ENCODE measurements at places on chromosomes 1 and 21.

DNA sequence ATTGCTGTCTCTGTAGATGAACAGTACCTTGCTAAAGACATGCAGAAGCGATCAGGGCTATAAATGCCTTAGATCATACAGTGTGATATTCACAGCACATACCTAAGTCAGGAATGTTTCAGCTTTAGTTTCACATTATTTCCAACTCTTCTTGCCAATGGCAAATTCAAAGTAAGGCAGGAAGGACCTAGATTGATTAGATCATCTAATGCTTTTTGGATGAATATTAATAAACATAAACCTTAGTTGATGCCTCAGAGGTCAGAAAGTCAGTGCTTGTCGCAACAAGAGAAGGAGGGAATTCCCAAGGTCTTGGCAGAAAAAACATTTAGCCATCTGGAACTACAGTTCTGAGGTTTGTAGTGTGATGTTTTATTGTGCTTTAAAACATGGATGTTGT, 122.3 kb downstream of the TNFSF18 start:
- DNase-seq = no peak

- peak; percentile 39 for DNase-seq
Observed at GRCh38 chr21:36188081-36188681, 31.6 kb downstream of the DOP1B start.

- DNase-seq = no peak
Observed at GRCh38 chr1:66916320-66916719, 8.3 kb downstream of the DNAI4 start.

DNA sequence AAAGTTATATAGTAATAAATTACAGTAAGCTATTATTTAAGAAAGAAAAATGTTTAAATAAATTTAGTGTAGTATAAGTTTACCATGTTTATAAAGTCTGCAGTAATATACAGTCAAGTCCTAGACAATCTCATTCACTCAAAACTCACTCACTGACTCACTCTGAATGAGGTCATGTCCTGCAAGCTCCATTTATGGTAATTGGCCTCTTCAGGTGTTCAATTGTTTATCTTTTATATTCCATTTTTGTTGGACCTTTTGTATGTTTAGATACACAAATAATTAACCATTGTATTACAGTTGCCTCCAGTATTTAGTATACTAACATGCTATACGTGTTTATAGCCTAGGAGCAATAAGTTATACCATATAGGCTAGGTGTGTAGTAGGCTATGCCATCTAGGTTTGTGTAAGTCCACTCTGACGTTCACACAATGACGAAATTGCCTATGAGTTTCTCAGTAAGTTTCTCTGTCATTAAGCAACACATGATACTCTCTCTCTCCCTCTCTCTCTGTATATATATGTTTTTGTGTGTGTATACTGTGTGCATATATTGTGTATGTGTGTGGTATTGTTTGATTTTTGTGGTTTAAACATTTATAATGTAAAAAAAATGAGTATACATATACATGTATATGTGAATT, 161.2 kb downstream of the NCAM2 start:
- no peak for DNase-seq

DNA sequence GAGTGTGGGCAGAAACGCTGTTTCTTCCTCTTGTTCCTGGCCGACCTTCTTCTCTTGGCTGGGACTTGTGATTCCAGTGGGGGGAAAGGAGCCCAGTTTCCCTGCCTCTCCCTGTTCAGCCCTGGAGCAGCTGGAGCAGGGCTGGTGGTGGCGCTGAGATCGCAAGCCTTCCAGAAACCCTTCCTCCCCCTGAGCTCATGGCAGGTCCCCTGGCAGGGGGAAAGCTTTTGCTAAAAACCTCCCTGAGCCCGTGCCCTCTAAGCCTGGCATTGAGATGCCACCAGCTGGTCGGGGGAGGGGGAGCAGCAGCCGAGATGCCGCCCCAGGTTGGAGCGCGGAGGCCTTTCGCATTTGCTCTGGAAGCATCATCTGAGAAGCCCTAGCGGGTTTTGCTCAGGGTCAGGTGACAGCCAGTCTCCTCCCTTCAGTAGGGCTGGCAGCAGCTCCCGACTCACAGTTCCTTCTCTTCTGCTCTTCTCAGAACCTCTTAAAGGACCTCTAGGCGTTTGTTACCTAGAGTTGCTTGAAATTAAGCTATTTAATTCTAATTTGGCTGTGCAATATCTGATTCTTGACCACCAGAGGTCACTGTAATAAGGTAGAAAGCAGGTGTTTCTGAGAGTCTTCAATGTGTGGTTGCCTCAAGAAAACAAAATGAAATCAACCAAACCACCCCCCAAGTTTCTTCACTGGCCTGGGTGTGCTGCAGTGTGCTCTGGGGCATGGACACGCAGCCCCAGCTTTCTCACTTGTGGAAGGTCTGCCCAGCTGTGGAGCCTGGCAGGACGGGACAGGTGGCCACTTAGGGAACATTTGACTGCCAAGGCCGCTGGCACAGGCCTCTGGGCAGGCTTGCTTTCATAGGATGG, 257.3 kb downstream of the CAMTA1 start:
- DNase-seq = peak; percentile 1

GRCh38 chr1:7576946-7577657, 194.0 kb upstream of the VAMP3 start:
- no peak for DNase-seq

GRCh38 chr1:56416495-56416894, 162.9 kb downstream of the PLPP3 start:
- no peak for DNase-seq

DNA sequence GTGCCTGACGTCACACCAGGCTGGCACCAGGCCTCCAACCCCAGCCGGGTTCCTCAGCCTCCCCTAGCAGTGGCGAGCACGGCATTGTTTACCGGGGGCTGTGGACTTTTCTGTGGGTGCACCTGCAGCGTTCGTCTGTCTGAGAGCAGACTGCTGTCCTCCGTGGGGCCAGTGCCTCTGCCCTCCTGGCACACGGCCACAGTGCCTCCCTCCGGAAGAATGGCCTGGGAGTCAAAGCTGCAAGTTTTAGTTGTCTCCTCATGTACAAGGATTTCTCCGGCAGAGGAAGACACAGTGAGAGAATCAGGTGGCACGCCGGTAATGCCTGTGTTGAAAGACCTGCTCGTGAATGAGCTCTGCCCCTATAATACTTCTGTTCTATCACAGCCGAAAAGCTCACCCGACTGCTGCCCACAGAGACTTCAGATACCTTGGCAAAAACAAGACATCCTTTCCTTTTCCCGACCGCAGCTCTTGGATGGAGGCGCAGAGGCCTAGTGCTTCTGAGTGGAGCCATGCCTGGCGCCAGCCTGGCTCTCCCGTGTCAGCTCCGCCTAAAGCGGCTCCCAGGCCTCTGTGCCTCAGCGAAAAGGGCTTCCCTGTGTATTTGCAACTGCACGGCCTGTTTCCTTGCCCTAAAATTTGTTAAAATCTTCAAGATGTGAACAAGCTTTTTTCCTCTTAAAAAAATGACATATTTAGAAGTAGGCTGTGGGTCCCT, 71.4 kb downstream of the AGPAT3 start:
- no peak for DNase-seq

DNA sequence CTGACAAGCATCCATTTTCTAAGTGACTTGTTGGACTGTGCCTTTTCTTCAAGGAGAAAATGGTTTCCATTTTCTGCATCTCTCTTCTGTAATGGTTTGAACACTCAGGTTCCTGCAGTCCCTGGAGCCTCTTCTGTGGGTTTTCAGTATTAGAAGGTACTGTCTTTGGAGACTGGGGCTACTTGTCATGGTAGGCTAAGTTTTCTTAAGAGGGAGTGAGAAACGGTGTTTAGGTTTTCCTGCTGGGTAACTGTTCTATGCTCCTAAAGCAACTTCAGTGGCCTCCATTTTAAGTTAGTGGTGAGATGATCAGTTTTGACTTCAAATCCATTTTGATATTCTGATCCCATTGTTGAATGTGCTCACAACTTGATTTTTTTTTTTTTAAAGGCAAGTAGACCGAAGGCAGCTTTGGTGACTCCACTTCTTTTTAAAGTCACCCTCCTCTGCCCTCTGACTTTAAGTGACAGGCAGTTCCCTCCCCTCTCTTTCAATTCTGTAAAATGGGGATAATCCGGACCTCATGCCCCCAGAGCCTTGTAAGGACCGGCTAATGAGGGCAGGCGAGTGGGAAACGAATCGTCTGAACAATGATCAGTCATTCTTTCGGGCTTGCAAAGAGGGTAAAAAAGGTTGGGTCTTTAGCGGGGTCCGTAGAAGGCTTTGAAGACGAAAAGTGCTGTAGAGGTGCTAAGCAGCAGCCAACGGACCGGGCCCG, 1.0 kb upstream of the ARID1A start:
- no peak for DNase-seq

GRCh38 chr21:34202553-34203372, 129.4 kb downstream of the MRPS6 start:
- DNase-seq = no peak

GRCh38 chr21:45611939-45612664, 31.4 kb upstream of the PCBP3 start:
- no peak for DNase-seq

- no peak for DNase-seq
Observed at GRCh38 chr1:119956306-119956705, 60.0 kb upstream of the ADAM30 start.

GRCh38 chr1:23966973-23967493, 7.4 kb downstream of the PNRC2 start:
- no peak for DNase-seq

DNA sequence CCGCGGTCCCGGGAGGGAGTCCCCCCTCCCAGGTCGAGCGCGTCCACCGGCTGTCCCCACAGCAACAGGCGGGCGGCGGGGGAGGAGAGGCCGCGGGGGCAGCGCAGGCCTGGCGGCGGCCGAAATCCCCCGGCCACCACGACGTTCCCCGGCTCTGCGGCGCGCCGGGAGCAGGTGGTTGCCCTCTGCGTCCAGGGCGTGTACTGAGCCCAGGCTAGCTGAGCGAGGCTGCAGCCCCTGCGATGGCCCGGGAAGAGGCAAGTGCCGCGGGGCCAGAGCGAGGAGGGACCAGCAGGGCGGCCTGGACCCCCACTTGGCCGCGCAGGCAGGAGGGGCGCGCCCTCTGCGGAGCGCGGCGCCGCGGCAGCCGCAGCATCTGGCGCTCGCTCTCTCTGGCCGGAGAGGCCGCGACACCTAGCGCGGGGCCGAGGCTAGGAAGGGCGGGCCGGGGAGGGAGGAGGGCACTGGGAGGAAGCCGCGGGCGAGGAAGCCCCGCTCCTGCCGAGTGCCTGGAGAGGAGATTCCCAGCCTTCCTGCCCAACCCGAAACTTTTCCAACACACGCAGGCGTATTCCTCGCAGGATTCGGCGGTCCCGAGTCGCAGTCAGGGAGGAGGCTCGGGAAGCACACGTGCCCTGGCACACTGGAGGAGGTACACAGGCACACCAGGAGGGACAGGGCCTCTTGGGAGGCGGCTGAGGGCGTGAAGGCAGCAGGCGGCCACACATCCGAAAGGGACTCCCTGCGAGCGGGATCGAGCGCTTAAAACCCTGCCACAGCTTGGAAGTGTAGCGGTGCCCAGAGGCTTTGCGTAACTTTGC, 4.9 kb upstream of the PROX1 start:
- no peak for DNase-seq

DNA sequence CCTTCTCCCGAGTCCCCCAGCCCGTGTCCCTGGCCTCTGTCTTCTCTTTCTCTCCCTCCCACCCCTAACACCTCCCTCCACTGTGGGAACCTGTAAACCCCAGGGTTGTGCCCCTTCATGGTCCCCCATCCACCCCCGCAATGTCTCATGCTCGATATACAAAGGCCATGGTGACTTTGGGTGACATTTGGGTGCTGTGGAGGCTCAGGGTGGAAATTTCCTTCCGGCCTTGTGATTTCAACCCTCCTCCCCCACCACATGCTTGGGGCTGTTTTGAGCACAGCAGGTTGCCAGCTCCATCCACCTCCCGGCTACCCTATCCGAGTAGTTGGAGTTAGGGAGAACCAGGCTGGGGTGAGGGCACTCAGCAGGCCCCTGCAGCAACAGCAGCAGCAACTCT, 25.7 kb upstream of the VPS13D start:
- DNase-seq = no peak

DNA sequence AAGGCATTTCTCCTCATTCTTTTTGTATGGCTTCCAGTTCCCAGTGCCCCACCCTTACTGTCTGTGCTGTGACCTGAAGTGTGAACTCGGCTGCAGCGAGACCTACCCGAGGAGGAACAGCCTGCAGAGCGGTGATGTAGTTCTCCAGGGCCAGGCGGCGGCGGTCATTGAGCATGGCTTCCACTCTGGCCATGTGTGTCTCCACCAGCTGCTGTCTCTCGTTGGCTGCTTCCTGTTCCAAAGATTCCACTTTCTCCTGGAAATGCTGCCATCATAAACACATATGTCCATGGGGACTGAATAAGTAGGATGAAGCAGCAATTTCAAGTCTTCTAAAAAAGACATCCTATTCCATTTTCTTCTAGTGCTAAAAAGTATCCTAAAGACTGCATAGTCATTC, 195.6 kb downstream of the APP start:
- no peak for DNase-seq
